ENCODE measurements at places on chromosomes 3 and 15. TPM values are rescaled to one million over a fixed set of nuclear protein-coding genes. Genes with fewer than 3 reads are reported as not detected.
A peak's percentile ranks its signal among the peaks of the same experiment; 100 is the strongest.

DNA sequence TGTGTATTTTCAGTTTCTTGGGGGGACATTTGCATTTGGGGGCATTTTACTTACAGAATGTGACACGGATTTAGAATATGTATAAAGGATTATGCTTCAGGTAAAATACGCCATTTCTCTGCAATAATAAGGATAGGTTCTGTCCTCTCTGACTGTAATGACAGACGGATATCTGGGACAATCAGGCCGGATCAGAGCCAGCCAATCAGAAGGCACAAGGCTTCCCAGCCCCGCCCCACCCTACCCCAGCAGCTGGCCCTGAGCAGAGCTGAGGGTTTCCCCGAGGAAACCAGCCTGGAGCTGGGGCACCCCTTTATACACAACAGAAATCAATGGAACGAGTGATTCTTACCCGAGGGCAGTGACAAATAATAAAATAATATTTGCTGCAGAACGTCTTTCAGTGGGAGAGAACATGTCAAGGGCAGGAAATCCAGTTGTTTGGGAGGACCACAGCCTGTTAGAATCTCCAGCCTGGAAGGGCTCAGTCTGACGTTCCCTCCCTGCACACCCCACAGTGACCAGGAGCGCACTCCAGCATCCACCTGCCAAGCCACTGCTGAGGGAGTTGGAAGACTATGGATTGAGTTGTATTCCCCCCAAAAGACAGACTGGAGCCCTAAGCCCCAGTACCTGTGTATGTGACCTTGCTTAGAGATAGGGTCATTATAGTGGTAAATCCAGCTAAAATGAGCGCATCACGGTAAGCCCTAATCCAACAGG, 30.3 kb upstream of the SEC13 start:
- H3K4me1 ChIP-seq, result no peaks in the 10 kb centered on the region
- H3K27me3 ChIP-seq, result peaks cover 9% of the 10 kb centered on the region
- DNase-seq, result no peak
- no peak overlapping the region for H3K27ac ChIP-seq
- no peaks in the 10 kb centered on the region for H3K36me3 ChIP-seq

- H3K27me3 ChIP-seq, result no peaks in the 10 kb centered on the region
- no peak overlapping the region for H3K27ac ChIP-seq
- H3K4me3 ChIP-seq, result no peak overlapping the region
- no peaks in the 10 kb centered on the region for H3K36me3 ChIP-seq
- no peaks in the 10 kb centered on the region for H3K4me1 ChIP-seq
- no peak for DNase-seq
Observed at GRCh38 chr3:135272026-135272669, 477.1 kb downstream of the EPHB1 start.

DNA sequence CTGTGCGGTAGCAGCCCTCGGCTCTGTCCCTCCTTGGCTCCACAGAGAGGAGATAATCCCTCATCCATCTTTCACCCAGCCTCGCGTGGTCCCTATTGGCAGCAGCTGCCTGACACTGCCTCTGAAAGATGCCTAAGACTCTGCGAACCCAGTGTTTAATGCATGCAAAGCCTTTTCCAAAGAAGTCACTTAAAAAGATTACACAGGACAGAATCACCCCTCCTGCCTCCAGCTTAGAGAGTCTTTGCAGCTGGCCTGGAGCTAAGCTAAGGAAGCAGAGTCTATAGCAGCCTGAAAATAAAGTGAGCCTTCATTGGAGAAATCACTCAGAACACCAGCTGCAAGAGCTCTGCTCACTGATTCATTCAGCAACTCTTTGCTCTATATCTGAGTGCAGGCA, 247.2 kb downstream of the SHQ1 start:
- H3K27me3 ChIP-seq, result no peaks in the 10 kb centered on the region
- no peaks in the 10 kb centered on the region for H3K36me3 ChIP-seq
- no peaks in the 10 kb centered on the region for H3K4me1 ChIP-seq
- no peak for DNase-seq
- H3K27ac ChIP-seq, result no peak overlapping the region
- H3K4me3 ChIP-seq, result no peak overlapping the region

DNA sequence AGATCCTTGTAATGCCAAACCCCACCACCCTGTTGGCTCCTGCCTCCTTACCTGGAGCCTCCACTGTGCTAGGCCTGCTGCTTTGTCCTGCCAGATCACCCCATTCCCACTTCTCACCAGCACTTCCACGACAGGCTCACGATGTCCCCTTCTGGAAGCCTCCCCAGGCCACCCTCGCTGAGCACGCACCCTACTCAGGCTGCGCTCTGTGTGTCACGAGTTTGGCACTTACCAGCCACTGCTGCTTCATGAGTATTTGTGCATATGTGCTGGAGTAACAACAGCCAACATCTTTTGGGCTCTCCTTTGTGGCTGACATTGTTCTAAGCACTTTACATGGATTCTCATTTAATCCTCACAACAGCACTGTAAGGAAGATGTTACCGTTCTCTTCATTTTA, 58.1 kb downstream of the PDIA5 start:
- H3K4me3 ChIP-seq, result no peak overlapping the region
- H3K36me3 ChIP-seq, result no peaks in the 10 kb centered on the region
- H3K4me1 ChIP-seq, result no peaks in the 10 kb centered on the region
- no peak for DNase-seq
- H3K27me3 ChIP-seq, result no peaks in the 10 kb centered on the region
- H3K27ac ChIP-seq, result no peak overlapping the region

- peak; percentile 35 for DNase-seq
- H3K27ac ChIP-seq, result peak overlapping the region; percentile 94
- H3K4me3 ChIP-seq, result peak overlapping the region; percentile 61
- H3K4me1 ChIP-seq, result peaks cover 58% of the 10 kb centered on the region
- H3K36me3 ChIP-seq, result peaks cover 8% of the 10 kb centered on the region
- no peaks in the 10 kb centered on the region for H3K27me3 ChIP-seq
Observed at GRCh38 chr15:90597577-90597976, 67.9 kb downstream of the CRTC3 start.

GRCh38 chr3:72271216-72271615, 486.3 kb upstream of the PROK2 start:
- no peak overlapping the region for H3K27ac ChIP-seq
- H3K27me3 ChIP-seq, result no peaks in the 10 kb centered on the region
- no peak for DNase-seq
- H3K4me1 ChIP-seq, result peaks cover 13% of the 10 kb centered on the region

DNA sequence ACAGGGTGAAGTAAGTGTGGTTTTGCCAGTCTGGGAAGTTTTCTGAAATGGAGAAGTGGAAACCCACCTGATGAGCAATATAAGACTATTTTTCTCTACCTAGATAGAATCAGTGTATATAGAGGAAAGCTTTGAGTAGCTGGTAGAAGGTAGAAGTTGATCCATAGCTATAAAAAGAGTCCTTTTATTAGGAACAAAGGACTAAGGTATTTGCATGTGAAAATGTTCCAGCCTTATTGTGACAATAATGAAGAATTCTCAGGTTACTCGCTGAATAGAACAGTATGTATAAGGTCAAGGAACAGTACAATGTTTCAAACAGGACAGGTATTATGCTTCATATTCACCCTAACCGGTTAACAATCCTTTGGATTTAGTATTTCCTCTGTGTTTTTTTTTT, 972.2 kb downstream of the OTOL1 start:
- H3K4me3 ChIP-seq, result no peak overlapping the region
- H3K36me3 ChIP-seq, result no peaks in the 10 kb centered on the region
- no peak overlapping the region for H3K27ac ChIP-seq
- no peaks in the 10 kb centered on the region for H3K4me1 ChIP-seq
- DNase-seq, result no peak

GRCh38 chr15:98889930-98890695, 117.5 kb downstream of the PGPEP1L start:
- no peak overlapping the region for H3K27ac ChIP-seq
- no peaks in the 10 kb centered on the region for H3K36me3 ChIP-seq
- no peak for DNase-seq
- H3K4me3 ChIP-seq, result no peak overlapping the region
- H3K27me3 ChIP-seq, result peaks cover 2% of the 10 kb centered on the region
- H3K4me1 ChIP-seq, result no peaks in the 10 kb centered on the region

- DNase-seq, result no peak
- no peak overlapping the region for H3K4me3 ChIP-seq
- no peaks in the 10 kb centered on the region for H3K27me3 ChIP-seq
Observed at GRCh38 chr3:152728231-152728980, 106.5 kb upstream of the P2RY1 start.

GRCh38 chr3:110495201-110495927, 576.3 kb upstream of the NECTIN3 start:
- no peak for DNase-seq
- H3K36me3 ChIP-seq, result no peaks in the 10 kb centered on the region
- no peak overlapping the region for H3K27ac ChIP-seq
- no peaks in the 10 kb centered on the region for H3K4me1 ChIP-seq
- no peak overlapping the region for H3K4me3 ChIP-seq

DNA sequence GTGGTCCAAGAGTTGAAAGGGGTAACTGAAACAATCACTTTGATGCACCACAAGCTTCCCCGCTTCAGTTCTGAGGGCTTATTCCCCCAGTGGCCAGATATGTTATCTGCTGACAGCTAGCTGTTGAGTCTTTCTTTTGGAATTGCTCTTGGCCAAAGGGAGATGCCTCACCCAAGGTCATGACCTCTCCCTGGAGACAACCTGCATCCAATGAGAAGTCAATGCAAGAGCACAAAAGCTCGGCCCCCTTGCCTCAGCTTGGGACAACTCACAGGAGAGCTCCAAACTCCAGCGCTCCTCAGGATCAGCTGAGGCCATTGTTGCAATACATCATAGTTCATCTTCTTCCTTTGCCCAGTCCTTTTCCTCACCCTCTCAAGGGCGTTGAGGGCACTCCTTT, 31.0 kb upstream of the THBS1 start:
- peaks cover 7% of the 10 kb centered on the region for H3K27me3 ChIP-seq
- H3K27ac ChIP-seq, result no peak overlapping the region
- peaks cover 3% of the 10 kb centered on the region for H3K36me3 ChIP-seq
- DNase-seq, result no peak

- H3K4me3 ChIP-seq, result no peak overlapping the region
- no peak overlapping the region for H3K27ac ChIP-seq
- H3K27me3 ChIP-seq, result peaks cover under 1% of the 10 kb centered on the region
- H3K4me1 ChIP-seq, result no peaks in the 10 kb centered on the region
- DNase-seq, result no peak
- no peaks in the 10 kb centered on the region for H3K36me3 ChIP-seq
Observed at GRCh38 chr3:139286825-139287224, 57.0 kb upstream of the MRPS22 start.

DNA sequence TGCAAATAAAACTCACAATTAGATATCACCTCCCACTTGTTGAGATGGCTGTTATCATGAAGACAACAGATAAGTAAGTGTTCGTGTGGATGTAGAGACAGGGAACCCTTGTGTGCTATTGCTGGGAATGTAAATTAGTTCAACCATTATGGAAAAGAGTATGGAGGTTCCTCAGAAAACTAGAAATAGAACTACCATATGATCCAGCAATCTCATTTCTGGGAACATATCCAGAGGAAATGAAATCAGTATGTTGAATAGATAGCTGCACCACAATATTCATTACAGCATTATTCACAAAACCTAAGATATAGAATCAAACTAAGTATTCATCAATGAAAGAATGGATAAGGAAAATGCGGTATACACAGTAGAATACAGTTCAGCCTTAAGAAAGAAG, 418.7 kb upstream of the CNTN6 start:
- DNase-seq, result no peak
- H3K27me3 ChIP-seq, result no peaks in the 10 kb centered on the region
- no peak overlapping the region for H3K27ac ChIP-seq
- H3K4me3 ChIP-seq, result no peak overlapping the region
- no peaks in the 10 kb centered on the region for H3K36me3 ChIP-seq

GRCh38 chr15:32829436-32829835, 111.6 kb downstream of the GREM1 start:
- H3K27ac ChIP-seq, result no peak overlapping the region
- no peak overlapping the region for H3K4me3 ChIP-seq
- H3K36me3 ChIP-seq, result peaks cover 4% of the 10 kb centered on the region
- H3K4me1 ChIP-seq, result no peaks in the 10 kb centered on the region
- DNase-seq, result no peak
- peaks cover 17% of the 10 kb centered on the region for H3K27me3 ChIP-seq

DNA sequence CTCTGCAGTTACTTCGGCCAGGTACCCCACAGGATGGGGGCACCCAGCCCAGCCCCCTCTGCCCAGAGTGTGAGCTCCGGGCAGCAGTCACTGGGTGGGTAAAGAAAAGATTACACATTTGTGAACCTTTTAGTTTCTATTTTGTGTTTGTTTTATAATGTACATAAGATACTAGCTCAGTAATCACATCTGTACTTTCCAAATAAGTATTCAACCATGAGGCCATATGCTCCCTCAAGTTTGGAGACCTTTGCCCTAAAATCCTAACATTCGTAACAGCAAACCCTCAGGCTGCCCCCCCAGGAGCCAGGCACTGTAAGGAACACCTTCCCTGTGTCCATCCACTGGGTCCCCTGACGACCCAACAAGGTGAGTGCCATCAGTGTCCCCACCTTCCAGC, 68.3 kb upstream of the SLC6A6 start:
- H3K4me1 ChIP-seq, result no peaks in the 10 kb centered on the region
- H3K4me3 ChIP-seq, result no peak overlapping the region
- peaks cover 11% of the 10 kb centered on the region for H3K27me3 ChIP-seq

GRCh38 chr3:101703169-101703568, 16.7 kb upstream of the RPL24 start:
- H3K36me3 ChIP-seq, result no peaks in the 10 kb centered on the region
- H3K4me3 ChIP-seq, result no peak overlapping the region
- DNase-seq, result no peak
- H3K27me3 ChIP-seq, result no peaks in the 10 kb centered on the region
- no peak overlapping the region for H3K27ac ChIP-seq

GRCh38 chr3:186640473-186640818, 247 bp downstream of the FETUB start:
- H3K27me3 ChIP-seq, result peaks cover 15% of the 10 kb centered on the region
- no peak overlapping the region for H3K27ac ChIP-seq
- peaks cover 33% of the 10 kb centered on the region for H3K4me1 ChIP-seq
- H3K36me3 ChIP-seq, result no peaks in the 10 kb centered on the region
- no peak overlapping the region for H3K4me3 ChIP-seq
- no peak for DNase-seq

- H3K27me3 ChIP-seq, result no peaks in the 10 kb centered on the region
- no peaks in the 10 kb centered on the region for H3K36me3 ChIP-seq
- no peak overlapping the region for H3K27ac ChIP-seq
Observed at GRCh38 chr3:122301063-122301462, 24.0 kb upstream of the CSTA start.

- no peak overlapping the region for H3K4me3 ChIP-seq
- H3K27me3 ChIP-seq, result peaks cover 4% of the 10 kb centered on the region
- no peak for DNase-seq
- peaks cover 16% of the 10 kb centered on the region for H3K4me1 ChIP-seq
- no peak overlapping the region for H3K27ac ChIP-seq
- no peaks in the 10 kb centered on the region for H3K36me3 ChIP-seq
Observed at GRCh38 chr3:10395671-10396070, 74.8 kb upstream of the SEC13 start.

DNA sequence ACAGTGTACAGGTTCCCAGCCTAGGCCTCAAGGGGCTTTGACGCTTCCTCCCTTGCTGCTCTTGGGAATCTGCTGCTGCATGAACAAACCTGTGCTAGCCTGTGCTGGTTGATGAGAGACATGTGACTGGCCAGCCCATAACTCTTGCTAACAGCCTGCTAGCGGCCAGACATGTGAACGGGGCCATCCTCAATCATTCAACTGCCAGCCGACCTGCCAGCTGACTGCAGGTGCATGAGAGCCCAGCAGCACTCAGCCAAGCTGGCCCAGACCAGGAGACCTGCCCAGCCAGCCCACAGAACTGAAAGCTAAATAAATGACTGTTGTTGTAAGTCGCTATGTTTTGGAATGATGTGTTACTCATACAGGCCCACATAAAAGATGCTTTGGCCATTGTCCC, 82.4 kb upstream of the DLG1 start:
- H3K4me1 ChIP-seq, result no peaks in the 10 kb centered on the region
- H3K27ac ChIP-seq, result no peak overlapping the region
- no peaks in the 10 kb centered on the region for H3K36me3 ChIP-seq

The GRIP2 gene
- polyA plus RNA-seq, result not detected

The GXYLT2 gene
- not detected for polyA plus RNA-seq

The HACD3 gene
- polyA plus RNA-seq, result 24.4 TPM

The GJD2 gene
- polyA plus RNA-seq, result not detected

The STRIT1 gene
- not detected for polyA plus RNA-seq

The THSD4 gene
- not detected for polyA plus RNA-seq

The SMAD6 gene
- polyA plus RNA-seq, result not detected

All from immature natural killer cell (primary cell).